H54 (cell line): ENCODE measurements at places on chromosomes 5 and 9.

DNA sequence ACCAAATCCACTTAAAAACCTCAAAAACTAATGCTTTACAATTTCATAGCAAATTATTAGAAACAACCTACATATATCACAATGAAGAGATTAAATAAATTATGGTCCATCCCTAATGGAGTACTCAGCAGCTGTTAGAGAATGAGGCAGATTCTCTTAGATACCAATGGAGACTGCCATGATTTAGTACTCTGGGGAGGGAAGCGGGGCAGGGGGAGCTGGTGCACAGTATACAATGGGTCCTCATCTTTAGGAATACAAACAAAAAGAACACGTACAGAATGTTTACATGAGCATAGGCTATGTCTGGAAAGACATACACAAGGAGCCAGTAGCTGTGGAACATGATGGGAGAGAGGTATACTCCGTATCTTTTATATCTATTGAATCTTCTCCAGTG, 2.0 kb downstream of the LIFR start:
- no peak for DNase-seq

- DNase-seq: no peak
Measured at GRCh38 chr9:69985971-69986370, 57.7 kb upstream of the MAMDC2 start.

DNA sequence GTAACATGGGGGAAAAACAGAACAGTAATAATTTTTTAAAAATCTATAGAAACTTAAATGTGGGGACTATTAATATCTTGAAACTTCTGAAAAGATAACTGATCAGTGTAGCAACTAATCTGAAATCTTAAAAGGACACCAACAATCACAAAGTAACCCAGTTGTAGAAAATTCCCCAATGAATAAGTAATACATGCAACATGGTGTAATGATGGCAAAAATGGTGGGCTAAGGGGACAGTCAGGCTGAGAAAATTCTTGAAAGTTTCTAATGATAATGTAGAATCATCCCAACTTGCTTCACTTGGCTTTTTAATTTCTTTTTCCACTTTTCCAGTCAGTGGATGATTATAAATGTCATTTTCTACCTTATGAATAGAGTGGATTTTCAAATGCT, 5.4 kb downstream of the NFIL3 start:
- no peak for DNase-seq

DNA sequence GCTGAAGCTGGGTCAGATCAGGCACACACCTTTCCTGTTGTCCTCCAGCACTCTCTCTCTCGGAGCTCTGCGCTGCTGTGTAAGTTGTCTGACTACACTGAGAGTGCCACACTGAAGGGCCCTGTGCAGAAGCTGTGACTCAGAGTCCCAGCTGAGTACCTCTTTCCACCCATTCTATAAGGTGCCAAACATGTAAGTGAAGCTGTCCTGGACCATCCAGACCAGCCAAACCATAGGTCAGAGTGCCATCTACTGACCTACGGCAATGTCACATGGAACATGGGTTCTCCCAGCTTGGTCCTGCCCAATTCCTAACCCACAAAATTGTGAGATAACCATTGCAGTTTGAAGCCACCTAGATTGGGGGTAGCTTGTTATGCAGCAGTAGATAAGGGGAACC, 68.2 kb downstream of the ADCY2 start:
- no peak for DNase-seq

DNA sequence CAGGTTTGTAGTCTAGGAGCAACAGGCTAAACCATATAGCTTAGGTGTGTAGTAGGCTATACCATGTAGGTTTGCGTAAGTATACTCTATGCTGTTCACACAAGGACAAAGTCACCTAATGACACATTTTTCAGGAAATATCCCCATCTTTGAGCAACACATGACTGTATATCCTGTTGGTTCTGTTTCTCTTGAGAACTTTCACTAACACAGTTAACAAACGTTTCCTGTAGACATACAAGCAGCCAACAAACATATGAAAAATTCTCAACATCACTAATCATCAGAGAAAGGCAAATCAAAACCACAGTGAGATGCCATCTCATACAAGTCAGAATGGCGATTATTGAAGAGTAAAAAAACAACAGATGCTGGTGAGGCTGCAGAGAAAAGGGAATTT, 68.2 kb downstream of the NR2F1-AS1 start:
- DNase-seq: no peak

DNA sequence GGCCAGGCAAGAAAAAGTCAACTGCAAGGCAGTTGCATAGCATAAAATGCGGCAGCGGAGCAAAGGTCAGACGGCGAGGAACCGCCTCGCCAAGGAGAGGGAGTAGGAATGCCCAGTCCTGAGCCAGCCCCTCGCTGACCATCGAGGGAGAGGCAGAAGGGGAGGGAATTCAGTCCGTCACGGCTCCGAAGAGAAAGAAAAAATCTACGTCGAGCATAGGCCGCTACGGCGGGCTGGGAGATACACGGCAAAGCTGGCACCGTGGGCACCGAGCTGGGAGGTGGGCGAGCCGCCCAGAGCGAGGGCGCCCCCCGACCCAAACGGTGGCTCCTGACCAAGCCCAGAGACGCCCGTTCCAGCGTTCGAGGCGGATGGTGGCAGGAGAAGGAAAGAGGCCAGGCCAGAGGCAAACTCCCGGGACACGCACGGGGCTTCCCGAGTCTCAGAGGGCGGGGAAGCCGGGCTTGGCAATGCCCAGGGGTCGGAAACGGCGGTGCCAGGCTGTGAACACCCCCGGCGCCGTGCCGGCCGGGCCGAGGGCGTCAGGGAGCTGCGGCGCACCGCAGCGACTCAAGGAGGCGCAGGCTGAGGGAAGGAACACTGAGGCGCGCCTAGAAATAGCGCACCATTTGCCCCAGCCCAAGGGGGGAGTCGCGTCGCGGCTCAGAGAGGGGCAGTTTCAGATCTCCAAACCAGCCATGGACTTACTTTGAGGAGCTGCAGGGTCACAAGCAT, 518 bp downstream of the SPRY4 start:
- DNase-seq: no peak

DNA sequence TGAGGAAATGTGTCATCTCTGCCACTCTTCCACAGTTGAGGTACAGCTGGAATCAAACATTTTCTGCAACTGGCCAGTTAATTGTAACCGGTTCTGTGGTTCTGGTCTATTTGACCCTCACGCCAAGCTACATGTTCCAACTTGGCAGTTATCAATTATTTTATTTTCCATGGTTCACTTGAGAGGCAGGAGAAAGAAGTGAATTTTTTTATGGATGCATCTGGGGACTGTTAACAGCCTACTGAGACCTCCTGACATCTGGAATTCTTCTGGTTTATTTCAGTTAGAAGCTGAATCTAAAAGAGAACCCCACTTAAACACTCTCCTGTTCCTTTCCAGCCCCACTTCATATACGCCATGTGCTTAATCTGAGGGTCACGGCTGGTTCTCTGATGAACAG, 372.3 kb downstream of the DNAH5 start:
- DNase-seq: no peak

DNA sequence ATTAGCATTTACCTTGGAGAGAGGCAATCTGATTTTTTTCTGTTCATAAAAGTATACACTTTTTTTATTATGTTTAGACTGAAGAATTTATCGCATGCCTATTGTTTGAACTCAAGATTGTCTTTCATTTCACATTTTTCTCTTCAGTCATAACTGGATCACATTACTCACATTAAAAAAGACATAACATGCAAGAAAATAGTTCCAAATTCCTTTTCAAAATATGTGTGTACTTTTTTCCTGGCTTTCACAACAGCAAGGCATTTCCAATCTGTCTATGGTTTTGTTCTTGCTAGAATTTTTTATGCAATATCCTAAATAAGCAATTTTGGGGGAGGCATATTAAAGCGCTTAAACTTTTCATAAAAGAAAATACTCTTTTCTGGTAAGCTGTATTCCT, 21.2 kb downstream of the FTMT start:
- no peak for DNase-seq

DNA sequence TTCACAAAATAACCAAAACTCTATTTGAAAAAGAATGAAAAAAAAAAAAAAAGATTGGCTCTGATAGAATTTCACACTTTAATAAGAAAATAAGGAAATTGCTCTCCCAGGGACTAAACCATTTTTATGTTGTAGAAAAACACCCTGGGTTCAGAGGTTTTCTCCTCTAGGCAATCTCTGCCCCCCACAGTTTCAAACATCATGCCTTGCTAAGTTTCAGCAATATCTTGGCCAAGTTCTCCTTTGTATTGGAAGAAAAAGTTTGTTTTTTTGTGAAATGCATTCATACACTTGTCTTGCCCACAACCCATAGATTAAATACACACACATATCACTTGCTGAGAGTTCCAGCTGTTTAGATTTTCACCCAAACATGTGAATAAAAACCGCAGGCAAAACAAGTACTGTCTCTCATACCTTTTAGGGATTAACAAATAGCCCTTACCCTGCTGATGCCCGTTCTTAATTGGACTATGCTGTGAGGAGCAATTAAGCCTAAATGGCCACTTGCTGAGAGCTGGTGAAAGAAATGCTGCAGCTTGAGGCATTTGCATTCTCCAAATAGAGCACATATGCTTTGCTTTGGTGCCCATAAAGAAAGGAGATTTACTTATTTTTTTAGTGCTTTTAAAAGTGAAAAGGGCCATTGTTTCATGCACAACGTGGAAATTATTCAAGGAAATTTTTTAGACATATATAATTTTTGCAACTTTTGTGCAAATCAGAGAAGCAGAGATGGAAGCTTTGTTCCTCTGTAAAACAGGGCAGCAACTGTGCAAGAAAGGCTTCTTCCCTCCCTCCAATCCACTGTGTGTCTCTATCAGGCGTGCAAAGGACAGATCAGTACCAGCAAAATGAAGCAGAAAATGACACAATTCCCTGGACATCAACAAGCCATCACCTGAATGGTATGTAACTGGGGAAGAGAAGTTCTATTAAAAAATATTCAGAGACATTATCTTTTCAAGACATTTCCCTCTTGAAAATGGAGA, 262.4 kb upstream of the KIF2A start:
- DNase-seq: no peak

DNA sequence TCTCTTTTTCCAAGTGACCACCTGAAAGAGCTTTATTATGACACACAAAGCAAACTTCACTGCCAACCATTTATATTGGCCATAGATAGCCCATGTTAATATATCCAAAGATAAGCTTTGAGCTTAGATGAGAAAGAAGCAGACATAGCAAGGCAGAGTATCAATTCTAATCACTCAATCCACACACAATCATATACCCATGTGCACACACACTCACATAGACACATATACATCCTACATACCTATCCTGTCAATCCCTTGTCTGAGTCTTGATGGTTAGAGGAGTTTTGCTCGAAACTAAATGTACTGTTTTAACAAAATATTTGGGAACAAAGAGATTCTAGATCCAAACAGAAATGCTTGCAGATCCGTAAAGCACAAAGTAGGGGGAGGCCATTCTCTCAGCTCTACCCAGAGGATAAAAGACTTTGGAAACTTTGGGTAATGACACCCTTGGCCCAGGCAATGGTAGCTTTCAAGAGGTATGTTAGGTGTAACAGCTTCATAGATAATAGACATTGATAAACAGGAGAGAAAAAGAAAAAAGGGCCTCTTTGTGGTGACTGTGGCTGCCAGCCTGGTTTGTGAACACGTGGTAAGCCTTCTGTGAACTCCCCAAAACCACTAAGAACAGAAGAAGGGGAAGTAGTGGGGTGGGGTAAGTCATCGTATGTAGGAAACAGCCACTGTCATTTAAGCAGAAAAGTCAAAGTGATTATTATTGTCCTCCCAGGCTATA, 121.6 kb downstream of the TLR4 start:
- DNase-seq: no peak

DNA sequence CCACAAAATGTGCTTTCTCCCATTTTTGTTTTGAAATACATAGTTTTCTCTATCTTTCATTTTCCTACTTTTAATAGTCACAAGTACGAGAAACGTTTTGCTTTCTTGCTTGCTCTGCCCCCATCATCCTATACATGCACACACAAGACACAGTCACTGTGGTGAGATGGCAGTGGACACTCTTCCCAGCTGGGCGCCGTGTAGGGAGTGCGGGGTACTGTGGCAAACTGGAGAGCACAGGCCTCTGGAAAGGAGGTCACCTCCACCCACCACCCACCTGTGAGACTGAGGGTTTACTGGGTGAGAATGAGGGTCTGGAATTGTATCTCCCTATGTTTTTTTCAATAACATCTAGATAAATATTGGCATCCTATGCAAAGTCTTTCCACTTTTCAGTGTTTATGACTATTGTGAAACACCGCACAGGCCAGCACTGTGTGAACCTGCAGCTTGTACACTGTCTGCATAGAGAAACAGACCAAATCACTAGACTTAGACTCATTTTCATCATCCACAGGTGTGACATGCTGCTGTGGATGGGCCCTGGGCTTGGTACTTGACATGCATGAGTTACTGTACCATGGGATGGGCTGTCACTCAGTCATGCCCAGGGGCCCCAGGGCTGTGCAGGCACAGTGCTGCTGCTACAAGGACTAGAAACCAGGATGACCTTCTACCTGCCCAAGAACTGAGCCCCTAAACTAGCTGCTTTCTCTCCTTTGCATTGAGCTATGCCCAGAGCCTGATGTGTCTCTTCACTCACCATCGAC, 118.1 kb upstream of the LMX1B start:
- DNase-seq: no peak

GRCh38 chr9:6714176-6714575, 43.6 kb upstream of the KDM4C start:
- no peak for DNase-seq

DNA sequence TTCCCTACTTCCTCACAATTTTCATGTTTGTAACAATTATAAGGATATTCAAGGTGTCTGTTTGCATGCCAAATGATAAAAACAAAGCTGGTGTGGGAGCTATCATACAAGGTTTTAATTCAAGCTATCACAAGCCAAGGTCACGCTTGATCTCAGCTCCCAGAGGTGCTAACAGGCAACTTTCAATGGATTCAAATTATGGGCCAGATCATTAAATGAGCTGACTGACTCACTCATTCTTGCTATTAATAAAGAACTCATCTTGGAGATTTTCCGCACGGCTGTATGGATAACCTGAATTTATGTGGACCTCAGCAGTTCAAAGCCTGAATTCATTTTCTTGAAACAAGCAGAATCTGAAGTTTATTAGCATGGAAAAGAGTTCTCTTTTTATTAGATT, 267.3 kb upstream of the CDH6 start:
- DNase-seq: no peak

- peak; percentile 96 for DNase-seq
Measured at GRCh38 chr9:135126451-135127187, 39.2 kb downstream of the OLFM1 start.
